NCI-H2029 (cell line): ENCODE measurements at places on chromosomes 5 and 9.

DNA sequence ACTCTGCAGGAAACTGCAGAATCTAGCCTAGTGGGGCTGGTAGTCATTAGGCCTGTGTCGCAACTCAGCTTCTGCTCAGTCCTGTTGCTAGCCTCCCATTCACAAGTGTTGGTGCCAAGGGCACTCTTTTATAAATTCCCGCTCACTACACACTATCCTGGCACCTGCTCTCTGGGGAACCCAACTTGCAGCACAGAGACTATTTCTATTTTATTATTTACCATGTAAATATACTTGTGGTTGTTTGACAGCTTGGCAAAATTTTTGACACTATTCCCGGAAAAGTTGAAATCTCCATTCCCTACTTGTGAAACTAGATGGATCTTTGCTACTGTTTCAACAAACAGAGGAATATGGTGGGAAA lies 20.4 kb upstream of the SMC2 start:
- no peak for DNase-seq

DNA sequence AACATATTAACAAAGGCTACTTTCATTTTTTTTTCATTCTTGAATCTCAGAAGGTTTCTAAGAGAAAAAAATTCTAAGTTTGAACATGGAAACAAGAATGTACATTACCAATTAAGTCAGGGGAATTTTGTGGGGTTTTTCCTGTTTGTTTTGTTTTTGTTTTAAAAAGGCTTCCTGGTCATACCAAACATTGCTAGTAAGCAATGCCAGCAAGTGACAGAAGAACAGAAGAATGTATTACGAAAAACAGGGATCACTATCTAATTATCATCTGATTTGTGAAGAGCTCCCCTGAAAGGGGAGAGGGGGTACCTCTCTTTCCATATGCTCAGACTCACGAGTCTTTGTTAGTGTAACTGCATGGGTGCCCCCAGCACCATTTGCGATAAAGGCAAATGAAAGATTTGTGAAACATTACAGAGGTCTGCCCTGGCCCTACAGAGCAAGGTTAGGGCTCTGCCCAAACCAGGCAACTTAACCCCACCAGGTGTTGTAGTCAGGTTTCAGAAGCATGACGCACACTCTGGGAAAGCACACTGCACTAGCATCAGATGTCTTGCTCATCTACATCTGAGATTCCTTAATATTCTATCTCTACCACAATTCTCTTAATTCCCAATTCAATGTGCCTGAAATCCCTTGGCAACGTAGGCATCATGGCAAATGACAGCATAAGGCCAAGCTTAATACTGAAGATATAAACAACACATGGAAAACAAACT lies 268.2 kb downstream of the MLLT3 start:
- no peak for DNase-seq

GRCh38 chr5:133236541-133236951 lies 184.7 kb downstream of the HSPA4 start:
- no peak for DNase-seq

GRCh38 chr9:81351166-81351565 lies 338.2 kb downstream of the TLE1 start:
- no peak for DNase-seq

DNA sequence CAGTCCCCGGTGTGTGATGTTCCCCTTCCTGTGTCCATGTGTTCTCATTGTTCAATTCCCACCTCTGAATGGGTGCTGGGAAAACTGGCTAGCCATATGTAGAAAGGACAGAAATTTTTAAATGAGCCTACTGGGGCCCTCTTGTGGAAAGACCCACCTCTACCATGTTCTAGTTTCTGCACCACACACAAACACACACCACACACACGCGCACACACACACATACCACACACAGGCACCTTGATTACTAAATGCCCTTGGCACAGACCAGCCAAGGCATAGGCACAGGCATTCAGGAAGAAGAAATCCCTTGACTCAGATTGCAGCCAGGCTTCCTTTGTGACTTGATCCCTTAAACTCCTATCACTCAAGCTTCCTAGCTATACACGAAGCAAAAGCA lies 60.5 kb downstream of the SIL1 start:
- DNase-seq = peak; percentile 81
